ENCODE measurements at places on chromosomes 13 and 19. TPM values are rescaled to one million over a fixed set of nuclear protein-coding genes. Genes with fewer than 3 reads are reported as not detected.
A peak's percentile ranks its signal among the peaks of the same experiment; 100 is the strongest.

SIGLEC7 gene
- 3.0 TPM for total RNA-seq

RHPN2 gene
- 1.7 TPM for total RNA-seq

IL4I1 gene
- 0.28 TPM for total RNA-seq

C13orf42 gene
- not detected for total RNA-seq

- DNase-seq, result no peak
These were observed 28.6 kb downstream of the ALOX5AP start for GRCh38 chr13:30763786-30764413.

DNA sequence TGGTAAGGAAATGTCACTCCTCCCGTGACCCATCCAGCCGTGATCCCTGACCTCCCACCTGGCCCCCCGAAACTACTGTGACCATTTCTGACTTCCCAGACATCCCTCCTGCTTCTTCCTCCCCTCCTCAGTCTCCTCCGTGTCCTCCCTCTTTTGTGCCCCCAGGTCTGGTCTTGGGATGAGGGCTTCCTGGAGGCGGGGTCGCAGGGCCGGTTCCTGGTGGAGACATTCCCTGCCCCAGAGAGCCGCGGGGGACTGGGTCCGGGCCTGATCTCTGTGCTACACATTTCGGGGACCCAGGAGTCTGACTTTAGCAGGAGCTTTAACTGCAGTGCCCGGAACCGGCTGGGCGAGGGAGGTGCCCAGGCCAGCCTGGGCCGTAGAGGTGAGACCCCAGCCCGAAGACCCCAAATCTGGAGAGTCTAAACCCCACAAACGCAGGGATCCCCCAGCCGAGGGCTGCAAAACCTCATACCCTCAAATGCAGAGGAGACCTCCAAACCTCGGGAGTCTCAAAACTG is 5.0 kb downstream of the KIRREL2 start:
- no peak for DNase-seq

- DNase-seq, result peak; percentile 79
These were observed 77.9 kb downstream of the ZNF536 start for GRCh38 chr19:30450100-30450499.

DNA sequence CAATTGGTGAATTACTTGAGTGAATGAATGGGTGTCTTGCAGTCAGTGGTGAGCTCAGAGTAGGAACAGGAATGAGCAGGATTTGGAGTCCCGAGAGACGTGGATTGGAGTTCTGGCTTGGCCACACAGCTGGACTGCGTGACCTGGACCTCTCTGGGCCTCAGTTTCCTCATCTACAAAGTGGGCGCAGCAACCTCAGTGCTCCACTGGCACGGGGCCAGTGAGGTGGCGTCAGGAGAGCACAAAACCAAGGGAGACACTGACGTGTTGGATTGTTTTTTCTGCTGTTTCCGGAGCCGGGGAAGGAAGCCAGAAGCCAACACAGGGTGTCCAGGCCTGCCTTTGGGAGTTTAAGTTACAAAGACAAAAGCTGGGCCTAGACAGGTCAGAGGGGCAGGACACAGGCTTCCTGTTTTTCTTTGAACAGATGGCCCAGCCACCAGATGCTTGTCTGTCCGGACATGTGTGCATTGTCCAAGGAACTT is 6.5 kb upstream of the DOCK6 start:
- peak; percentile 91 for DNase-seq

DNA sequence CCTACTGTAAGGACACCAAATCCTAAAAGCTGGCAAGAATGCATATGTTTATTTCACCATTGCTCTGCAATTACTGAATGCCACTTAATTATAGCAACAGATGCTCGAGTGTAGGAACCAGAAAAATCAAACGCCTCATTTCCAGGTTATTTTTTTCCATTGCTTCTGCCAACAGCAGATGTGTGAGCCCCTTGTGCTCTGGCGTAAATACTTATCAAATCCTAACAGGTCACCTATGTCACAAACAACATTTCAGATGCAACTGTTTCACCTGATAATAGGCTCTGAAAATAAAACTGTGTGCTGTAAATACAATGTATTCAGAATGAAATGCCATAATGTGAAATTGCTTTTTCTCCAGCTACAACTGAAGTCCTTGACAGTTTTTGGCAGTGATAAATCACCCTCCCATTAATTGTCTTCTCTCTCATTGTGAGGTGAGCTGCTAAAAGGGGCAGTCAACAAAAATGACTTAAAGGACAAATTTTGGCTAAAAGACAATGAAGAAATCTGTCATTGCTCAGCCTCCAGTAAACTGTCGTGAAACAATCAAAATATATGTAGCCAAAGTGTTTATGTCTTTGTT is 344.0 kb downstream of the DACH1 start:
- DNase-seq, result no peak

- no peak for DNase-seq
These were observed 3.7 kb downstream of the CEACAM16 start for GRCh38 chr19:44702551-44703176.

GRCh38 chr13:51674276-51674675 is 90.0 kb downstream of the WDFY2 start:
- DNase-seq, result no peak
